ENCODE measurements at places on chromosomes 1 and 21.

- DNase-seq: no peak
These were observed 35.3 kb downstream of the PACC1 start for GRCh38 chr1:212379366-212379765.

DNA sequence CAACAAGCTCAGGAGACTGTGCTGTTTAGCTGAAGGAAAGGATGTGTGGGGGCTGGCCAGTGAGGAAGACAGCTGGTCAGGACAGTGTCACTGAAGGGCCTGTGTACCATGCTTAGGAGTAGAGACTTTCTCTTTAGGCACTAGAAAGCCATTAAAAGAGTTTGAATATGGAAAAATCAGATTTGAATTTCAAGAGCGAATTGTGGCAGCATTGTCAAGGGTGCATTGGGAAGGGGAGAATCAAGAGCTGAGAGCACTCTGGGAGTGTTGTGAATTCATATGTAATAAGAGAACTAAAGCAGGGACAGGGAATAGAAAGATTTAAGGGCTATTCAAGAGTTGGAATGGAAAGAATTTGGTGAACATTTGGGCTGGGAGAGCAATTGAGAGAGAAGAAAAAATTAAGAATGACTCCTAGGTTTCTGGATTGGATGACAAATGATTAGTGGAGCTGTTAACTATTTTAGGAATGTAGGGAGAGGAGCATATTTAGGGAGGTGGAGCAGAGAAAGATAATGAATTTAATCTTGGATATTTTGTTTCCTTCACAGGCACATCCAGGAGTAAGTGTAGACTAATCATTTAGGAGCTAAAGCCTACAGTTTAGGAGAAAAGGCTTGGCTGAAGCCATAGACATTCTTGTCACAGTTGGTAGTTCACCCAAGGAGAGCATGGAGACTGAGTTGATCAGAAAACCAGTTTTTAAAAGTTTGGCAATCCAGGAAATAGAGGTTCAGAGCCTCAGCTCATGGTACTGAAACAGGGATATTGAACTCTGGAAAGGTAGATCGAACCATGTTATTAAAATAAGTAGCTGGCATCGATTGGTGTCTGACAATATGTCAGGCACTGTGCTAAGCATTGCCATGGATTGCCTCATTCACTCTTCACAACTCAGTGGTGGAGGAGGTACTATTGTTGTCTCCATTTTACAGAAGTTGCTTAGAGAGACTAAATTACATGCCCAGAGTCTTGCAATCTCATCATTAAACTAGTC lies 23.1 kb upstream of the TOR3A start:
- DNase-seq: no peak

DNA sequence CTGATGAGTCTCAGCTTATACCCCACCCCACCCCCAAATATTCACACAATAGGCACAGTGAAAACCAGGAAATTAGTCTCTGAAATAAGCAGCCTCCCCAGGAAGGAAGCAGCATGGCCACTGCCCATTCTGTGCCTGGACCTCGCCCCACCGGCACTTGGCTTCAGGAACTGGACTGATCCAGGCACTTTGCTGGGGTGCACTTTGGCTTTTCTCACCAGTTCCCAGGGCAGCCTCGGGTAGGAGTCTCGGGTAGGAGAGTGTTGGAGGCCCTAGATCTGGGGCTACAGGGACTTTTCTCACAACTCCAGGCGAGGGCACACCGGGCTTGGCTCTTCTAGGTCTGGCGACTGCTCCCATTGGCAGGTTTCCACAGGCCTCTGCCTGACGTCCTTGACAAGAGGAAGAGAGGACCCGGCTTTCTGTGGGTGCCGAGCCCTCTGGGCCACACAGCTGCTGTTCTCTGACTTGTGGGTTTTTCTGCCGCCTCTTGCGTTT lies 18.7 kb downstream of the ADARB1 start:
- no peak for DNase-seq

GRCh38 chr21:16532840-16533239 lies 803.1 kb downstream of the USP25 start:
- no peak for DNase-seq

DNA sequence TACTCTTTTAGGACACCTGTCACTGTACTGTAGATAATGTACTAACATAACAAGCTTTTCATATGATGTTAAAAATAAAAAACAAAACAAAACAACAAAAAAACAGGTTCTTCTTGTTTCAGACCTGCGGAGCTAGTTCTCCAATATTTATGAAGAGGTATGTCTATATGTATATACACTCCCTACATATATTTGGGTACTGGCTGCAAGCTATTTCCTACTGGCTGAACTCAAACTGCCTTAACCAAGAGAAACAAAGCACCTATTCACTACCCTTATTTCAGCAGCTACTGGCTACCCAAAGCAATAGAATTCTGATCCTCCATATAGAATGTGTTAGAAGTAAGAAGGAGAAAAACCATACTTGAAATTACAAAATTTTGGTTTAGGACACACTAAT lies 73.5 kb downstream of the ABL2 start:
- DNase-seq: no peak

DNA sequence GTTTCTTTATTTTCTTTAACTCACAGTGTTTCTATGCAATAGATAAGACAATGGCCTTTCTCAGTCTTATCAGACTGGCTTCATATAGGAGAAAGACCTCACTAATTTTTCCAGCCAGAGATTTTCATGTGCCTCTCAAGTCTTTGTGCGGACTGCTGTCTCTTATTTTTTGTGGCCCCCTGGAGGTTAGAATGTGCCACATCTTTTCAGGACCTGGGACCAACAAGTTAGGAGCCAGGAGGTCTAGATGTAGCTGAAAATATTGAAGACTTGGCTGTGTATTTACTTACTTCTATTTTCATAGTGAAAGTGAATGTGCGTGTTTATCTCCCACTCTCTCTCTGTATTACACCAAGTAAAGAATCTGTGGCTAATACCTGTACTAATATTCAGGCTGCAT lies 42.1 kb upstream of the CFHR3 start:
- no peak for DNase-seq

DNA sequence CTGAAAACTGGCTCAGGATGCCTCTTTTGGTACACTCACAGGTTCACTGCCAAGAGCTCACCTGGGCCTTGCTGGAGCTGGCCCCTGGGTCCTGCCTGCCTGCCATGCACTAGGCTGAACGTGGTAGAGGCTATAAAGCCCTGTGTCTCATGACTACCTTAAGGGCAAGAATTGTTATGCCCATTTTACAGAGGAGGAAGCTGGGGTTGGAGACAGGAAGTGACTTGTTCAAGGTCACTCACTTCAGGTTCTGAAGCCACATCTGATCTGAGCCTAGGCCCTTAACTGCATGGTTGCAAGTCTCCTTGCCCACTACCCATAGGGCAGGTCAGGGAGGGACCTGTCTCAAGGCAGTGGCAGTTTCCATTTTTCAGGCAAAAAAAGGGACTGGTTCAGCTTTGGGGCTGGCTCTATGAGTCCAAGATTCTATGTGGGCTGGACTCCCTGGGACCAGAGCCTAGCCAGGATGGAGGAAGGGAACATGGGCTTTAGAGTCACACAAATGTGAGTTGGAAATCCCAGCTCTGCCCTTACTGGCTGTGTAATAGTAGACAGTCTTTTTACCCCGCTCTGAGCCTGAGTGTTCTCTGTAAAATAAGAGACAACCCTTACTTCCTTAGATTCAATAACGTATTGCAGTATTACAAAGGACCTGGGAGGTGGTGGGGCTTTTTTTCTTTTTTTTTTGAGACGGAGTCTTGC lies 7.8 kb downstream of the STK40 start:
- no peak for DNase-seq

- no peak for DNase-seq
These were observed 4.3 kb upstream of the GPR153 start for GRCh38 chr1:6265151-6265550.

- DNase-seq: no peak
These were observed 102.3 kb upstream of the NEK7 start for GRCh38 chr1:198054510-198054909.

- DNase-seq: no peak
These were observed 39.2 kb upstream of the RUNX1 start for GRCh38 chr21:35088319-35088771.

DNA sequence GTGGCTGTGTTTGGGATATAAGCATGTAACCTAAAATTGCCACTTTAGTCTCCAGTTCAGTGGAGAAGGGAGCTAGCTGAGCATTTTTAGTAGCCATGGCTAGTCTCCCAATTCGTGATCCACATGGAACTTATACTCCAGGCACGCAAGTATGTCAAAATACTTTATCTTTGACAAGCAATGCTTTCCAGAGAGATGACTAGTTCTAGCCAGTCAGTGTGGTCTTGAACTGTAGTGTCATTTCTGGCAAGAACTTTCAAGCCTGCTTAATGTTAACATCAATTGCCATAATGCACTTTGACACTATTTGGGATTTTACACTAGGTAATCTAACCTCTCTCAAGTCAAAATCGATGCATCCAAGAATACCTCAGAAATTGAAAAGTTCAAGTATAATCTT lies 660.0 kb downstream of the PTPRC start:
- DNase-seq: no peak

DNA sequence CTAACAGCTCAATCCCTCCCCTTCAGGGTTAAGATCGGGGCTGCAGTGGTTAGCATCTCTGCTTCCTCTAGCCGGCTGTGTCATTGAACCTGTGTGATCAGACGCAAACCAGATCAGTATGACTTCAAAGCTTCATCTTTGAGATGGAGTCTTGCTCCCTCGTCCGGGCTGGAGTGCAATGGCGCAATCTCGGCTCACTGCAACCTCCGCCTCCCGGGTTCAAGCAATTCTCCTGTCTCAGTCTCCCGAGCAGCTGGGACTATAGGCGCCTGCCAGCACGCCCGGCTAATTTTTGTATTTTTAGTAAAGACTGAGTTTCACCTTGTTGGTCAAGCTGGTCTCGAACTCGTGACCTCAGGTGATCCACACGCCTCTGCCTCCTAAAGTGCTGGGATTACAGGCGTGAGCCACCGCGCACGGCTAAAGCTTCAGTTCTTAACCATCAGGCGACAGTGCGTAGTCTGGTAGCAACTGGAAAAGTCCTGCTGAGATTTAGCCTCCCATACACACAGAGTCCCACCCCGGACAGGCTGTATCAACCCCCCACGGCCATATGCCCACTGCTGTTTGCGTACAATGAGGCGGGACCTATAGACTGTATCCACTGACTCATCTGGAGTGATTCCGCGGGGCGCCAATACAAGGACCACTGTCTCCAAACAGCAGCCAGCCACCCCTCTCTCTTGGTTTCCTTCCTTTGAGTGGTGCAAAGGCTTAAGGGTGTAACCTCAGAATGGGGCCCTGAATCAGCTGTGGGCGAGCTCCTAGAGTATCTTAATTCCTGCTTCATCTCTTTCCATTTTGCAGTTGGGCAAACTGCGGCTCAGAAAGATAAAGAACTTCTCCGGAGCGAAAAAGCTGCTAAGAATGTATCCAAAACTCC lies 23.3 kb downstream of the CELA3A start:
- no peak for DNase-seq

- DNase-seq: no peak
These were observed 7.5 kb upstream of the PRDX6 start for GRCh38 chr1:173469656-173470055.

GRCh38 chr1:1137256-1138045 lies 21.6 kb upstream of the C1orf159 start:
- DNase-seq: no peak

- no peak for DNase-seq
These were observed 2.2 kb upstream of the MAGI3 start for GRCh38 chr1:113388017-113388620.

DNA sequence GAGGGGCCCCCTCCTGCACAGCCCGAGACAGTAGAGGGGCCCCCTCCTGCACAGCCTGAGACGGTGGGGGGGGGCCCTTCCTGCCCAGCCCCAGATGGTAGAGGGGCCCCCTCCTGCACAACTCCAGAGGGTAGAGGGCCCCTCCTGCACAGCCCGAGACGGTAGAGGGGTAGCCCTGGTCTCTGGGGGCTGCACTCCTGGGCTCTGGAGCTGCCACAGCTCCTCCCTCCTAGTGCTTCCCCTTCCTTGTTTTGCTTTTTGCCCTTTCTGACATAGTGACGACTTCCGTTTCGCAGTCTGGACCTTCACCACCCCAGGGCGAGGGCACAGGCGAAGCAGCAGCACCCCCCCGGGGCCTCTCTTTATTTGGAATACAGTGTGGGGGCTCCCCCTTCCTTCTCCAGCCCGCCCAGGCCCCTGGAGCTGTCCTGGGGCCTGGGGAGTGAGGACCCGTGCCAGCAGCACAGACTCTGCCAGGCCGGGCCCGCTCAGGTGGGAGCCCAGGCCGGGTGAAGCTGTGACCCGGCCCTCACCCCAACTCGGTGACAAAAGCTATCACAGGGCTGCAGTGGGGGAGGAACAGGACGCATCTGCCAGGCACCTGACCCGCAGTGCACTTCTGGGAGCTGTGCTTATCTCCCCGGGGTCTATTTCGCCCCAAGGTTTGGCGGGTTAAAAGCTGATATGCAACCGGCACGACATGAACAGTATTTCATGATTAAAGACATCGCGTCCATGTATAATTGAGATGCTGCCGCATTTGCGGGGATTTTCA lies 1.1 kb upstream of the PRXL2B start:
- peak; percentile 55 for DNase-seq

GRCh38 chr1:156502894-156503697 lies 2.5 kb upstream of the MEF2D start:
- DNase-seq: peak; percentile 64

DNA sequence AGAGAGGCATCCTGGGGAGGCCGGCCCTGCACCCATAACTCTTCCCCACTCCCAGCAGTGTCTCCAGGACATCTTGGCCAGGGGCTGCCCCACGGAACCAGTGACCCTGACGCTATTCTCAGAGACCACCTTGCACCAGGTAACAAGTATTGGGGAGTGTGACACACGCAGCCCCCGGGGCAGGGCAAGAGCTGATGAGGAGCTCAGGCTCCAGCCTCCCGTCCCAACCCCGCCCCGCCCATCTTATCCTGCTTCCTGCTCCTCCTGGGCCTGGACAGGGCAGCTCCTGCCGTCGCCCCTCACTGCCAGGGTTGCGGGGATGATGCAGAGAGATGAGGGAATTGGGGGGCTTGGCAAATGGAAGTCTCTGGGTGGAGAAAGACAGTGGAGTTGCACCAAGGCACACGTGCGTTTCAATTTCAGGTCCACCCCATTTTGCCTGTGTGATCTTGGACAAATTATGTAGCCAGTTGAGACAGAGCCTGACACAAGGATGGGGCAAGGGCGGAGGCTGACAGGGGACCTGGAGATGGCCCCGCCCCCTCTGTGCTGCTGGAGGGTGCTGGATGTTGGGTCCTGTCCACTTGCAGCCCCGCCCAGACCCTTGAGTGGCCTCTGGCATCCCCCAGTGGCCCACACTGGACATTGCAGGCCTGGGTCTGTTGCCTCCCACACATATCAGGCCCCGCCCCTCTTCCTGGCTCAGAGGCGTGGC lies 10.7 kb downstream of the CLCNKA start:
- peak; percentile 50 for DNase-seq

GRCh38 chr1:228927946-228928898 lies 192.9 kb downstream of the RHOU start:
- DNase-seq: no peak

DNA sequence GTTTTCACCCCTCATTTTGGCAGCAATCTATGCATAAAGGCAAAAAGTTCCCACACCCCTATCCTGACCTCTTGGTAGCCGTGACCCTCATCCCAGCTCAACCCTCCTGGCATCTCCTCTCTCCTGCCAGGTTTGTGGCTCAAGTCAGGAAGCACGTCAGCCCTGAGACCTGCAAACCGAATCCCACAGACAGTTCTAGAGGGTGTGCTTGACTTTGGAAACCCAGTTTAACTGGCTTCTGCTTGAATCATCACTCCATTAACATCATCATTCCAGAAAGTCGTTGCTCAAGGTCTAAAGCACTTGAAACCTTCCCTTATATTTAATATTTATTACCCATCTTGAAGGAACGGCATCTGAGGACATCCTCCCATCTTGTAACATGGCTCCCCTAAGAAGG lies 133.4 kb upstream of the ERG start:
- DNase-seq: no peak

GRCh38 chr1:84103197-84103992 lies 40.7 kb upstream of the PRKACB start:
- no peak for DNase-seq

GRCh38 chr1:88998716-88999115 lies 6.3 kb upstream of the KYAT3 start:
- DNase-seq: no peak
